ENCODE measurements at places on chromosomes 5 and 9.

GRCh38 chr9:92971121-92971520, 23.8 kb downstream of the FGD3 start:
- no peak for DNase-seq

GRCh38 chr9:5025416-5025815, 40.3 kb downstream of the JAK2 start:
- DNase-seq = no peak

DNA sequence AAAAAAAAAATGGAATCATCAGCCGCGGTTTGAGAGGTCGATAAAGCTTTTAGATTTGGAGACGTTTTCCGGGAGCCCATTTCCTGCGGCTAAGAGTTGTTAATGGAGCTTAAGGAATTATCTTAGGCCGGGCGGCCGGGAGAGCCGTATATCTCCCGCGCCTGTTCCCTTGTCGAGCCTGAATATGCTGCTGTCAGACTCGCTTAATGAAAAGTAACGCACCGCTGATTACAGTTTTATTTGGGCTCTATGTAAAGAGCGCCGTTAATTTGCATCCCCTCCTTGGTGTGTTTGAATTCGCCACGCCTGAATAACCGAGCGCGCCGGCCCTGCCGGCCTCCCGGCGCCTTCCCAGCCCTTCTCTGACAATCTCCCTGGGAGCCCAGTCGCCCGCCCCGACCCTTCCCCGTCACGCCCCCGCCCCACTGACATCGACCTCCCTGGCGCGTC, 7.9 kb downstream of the IRX4 start:
- peak; percentile 7 for DNase-seq

- no peak for DNase-seq
Observed at GRCh38 chr9:102035929-102036328, 297.5 kb upstream of the GRIN3A start.

- peak; percentile 74 for DNase-seq
Observed at GRCh38 chr5:88944751-88945531, 62.0 kb upstream of the MEF2C start.

DNA sequence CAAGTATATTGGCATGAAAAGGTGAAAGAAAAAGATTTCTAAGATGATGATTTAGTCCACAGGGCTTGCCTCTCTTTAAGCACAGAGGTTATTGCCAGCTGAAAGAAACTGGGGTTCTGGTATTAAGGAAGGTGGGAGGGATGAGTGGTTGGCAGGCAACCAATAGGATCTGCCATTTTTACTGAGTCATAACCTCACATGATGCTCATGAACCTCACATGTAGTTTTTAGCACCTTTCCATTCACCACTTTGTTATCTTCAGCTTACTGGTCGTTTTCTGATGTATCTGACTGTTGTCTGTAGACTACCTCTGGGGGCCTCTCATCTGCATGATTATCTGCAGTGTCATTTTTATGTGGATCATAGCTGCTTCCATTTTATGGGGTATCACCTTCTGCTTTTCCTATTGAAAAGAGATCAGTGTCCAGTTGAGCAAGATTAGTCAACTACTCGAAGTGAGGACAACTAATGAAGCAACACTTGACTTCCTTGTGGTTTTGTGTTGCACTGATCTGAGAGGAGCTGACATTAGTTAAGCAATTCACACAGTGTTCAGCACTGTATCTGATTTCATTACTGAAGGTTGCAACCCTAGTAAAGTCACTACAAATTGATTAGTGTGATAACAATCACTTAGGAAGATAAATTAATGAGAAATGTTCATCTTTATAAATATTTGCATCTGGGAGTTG, 186.3 kb downstream of the SGCD start:
- peak; percentile 7 for DNase-seq

DNA sequence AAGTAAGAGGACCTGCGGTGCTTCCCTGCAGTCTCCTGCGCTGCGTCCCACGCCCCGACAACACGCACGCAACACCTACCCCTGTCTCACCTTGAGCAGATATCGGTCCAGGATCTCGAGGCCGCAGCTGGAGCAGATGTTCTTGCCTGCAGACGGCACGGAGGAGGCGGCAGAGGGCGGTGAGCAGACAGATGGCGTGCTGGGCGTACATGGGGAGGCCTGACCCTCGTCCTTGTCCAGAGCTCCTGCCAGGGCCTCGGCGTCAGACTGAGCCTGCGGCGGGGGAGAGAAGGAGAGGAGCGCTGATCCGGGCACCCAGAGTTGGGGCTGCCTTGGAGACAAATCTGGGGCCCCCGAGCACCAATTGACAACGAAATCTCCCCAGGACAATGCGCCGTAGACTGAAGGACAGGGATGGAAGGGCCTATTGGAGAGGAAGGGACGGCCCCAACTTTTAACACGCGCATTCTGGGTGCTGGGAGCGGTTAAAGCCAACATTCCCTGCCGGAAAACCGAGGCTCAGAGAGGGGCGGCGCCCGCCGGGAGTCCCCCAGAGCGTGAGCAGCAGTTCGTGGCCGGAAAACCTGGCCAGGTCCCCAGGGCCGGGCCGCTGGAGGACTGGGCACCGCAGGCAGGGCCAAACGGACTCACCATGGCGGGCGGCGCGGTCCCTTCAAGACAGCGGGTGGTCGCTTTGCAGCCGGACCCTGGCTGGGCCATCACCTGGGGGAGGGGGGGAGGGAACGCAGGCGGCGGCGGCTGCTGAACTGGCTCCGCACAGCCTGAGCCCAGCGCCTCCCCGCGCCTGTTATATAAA, 1.8 kb downstream of the LHX6 start:
- DNase-seq = no peak

- DNase-seq = no peak
Observed at GRCh38 chr5:179276838-179277395, 68.3 kb downstream of the ADAMTS2 start.

GRCh38 chr5:98772415-98773213, 849 bp upstream of the RGMB start:
- DNase-seq = peak; percentile 91

DNA sequence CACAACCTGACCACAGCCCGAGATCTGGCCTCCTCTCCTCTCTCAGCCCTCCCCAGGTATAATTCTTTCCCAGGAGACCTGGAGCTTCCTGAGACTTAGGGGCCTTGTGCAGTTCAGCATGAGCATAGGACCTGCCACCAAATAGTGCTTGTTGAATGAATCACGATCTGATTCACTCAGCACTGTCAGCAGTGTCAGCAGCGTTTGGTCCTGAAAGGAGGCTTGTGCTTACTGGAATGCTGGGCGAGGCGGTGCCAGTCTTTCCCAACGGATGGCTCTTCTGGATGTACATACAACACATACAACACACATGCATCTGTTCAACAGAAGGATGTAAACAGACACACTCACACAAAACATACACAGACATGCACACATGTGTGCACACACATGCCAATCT, 173.3 kb downstream of the COL23A1 start:
- peak; percentile 3 for DNase-seq

GRCh38 chr5:151961557-151961956, 36.9 kb upstream of the GLRA1 start:
- no peak for DNase-seq

GRCh38 chr5:175381130-175381529, 62.9 kb downstream of the DRD1 start:
- DNase-seq = no peak

DNA sequence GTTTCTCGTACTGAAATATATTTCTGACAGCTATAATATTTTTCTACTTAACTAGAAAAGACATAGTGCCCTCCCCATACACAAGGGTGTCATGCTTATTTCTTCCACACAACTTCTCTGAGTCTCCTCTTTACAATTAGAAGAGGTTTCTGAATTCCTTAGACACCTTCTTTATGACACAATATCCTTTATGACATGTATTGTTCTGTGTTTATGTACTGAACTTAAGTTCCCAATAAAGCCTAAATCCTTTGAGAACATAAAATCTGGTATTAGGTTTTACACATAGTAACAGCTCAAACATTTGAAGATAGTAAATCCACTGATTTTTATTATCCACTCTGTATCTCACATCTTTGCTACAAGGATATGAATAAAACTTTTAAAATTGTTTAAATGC, 32.5 kb downstream of the GRAMD2B start:
- peak; percentile 24 for DNase-seq

GRCh38 chr5:143892271-143892670, 80.3 kb downstream of the HMHB1 start:
- no peak for DNase-seq

- peak; percentile 84 for DNase-seq
Observed at GRCh38 chr5:39283231-39283818, 64.0 kb upstream of the FYB1 start.

Measured in adipocyte (in vitro differentiated cells).